ENCODE measurements at places on chromosomes 7 and 10.

DNA sequence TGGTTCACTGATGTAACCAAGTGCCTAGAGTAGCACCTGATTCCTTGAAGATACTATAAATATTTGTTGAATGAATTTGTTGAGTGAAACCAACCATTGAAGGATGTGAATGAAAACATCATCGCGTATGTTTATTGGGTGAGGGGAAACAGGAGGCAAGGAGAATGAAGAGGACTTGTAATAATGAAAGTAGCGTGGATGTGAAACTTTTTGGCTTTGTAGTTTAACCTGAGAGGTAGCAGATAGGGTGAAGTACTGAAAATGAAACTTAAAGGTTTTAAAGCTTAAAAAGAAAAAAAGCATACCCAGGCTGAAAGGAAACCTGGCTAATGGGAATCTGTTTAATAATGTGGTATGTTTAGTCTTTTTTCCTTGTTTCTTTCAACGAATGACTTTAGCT is 5.2 kb downstream of the CCNY start:
- no peak for DNase-seq

DNA sequence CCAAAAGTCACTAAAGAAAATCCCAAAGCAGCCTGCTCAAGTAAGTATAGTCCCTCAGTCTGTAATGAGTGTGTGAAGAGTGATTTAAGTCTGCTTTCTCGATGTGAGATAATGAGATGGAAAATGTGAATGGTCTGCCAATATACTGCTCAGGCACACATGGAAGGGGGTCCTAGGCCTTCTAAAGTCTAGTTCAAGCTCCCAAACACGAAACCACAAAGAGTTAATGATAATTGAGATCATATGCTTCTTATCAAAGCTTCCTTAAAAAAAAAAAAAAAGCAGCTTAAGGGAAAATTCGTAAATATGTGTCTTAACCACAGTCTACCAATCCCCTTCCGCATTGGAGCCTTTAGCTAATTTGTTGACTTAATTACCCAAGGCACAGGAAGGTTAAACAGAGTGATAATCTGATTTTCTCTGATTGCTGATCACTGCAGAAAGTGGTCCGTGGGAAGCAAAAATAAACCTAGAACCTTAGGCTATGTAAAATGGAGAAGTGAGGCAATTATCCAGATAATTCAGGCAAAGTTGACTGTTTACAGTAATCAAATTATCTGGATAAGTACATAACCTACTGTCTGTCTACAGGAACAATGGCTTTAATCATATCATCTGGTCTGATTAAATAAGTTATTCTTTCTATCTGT is 172.9 kb downstream of the MBL2 start:
- DNase-seq, result no peak

GRCh38 chr10:79905322-79906314 is 43.3 kb downstream of the SFTPD start:
- DNase-seq, result peak; percentile 20

DNA sequence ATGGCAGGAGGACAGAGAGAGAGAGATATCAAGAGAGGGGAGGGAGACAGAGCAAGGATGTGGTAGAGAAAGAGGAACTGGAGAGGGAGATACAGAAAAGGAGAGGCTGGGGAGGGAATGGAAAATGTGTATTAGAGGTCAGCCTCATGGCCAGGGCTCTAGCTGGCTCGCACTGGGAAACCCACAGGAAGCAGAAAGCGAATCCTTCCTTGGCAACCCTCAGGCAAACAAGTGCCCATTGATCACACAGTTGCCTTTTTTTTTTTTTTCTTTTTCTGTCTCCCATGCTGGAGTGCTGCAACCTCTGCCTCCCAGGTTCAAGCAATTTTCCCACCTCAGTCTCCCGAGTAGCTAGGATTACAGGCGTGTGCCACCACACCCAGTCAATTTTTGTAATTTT is 391.2 kb downstream of the TYW1 start:
- no peak for DNase-seq

DNA sequence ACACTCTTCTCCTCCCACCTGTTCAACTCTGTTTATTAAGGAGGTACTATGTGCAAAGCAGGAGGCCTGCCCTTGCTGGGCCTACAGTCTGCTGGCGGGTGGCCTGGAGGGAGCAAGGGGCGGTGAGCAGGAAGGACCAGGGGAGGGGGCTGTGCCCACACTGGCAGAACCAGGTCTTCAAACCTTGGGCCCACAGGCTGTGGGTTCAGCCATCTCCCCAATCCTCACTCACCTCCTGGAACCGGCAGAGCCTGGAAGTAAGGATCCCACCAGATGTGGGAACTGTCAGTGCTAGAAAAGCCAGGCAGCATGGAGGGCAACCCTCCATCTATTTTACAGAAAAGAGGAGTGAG is 50.8 kb downstream of the CAMK2B start:
- DNase-seq, result no peak

DNA sequence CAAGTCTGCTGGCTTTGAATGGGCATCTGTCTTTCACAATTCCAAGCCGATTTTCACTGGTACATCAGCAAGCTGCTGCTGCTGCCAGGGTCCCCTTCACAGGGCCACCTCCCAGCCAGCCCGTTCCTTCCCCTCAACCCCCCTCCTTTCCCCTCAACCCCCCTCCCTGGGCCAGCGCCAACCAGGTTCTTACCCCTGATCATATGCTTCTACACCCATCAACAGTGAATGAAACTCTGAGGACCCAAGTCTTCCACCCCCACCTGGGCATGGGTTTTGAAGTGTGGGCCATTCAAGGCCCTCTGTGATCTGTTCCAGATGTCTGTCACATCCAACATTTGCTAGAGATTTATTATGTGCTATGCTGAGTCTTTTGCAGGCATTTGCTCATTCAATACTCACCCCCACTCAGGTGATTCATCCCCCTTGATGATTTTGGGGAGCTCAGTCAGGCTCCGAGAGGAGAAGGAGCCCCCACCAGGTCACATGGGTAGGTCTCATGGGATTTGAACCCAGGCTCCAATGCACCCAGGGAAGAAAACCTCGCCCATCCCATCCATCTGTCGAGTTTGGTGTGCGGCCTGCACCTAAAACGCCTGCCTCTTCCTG is 52.7 kb upstream of the FOXK1 start:
- DNase-seq, result no peak

DNA sequence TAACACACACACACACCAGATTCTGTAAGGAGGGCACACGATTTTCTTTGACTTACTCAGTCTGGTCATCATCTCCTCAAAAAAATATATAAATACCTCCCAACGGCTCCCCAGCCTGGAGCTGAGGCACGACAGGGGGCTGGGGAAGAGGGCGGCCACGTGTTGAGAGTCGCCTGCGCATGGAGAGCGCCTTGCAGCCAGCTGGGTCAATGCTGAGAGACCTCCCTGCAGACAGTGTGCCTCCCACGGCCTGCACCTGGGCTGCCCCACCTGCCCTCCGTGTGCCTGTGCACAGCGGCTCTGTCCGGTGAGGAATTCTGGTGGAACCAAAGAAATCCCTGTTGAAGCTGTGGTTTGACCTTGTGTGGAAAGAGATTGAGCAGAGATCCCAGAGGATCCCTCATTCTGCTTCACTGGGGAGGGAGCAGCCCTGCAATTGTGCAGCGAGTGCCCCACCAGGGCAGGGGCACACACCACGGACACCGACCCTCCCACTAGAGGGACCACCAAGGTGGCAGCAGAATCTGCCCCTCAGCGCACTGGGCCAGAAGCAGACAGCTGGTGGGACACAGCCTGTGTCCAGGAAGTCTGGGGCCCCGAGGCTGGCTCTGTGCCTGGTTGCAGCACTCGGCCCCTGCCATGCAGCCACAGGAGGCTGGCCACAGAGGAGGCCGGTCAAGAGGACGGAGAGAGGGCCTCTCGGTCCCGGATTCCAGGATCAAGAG is 150.5 kb upstream of the PPP2R2D start:
- no peak for DNase-seq

GRCh38 chr7:108257954-108258353 is 127.8 kb upstream of the LAMB4 start:
- DNase-seq, result no peak

DNA sequence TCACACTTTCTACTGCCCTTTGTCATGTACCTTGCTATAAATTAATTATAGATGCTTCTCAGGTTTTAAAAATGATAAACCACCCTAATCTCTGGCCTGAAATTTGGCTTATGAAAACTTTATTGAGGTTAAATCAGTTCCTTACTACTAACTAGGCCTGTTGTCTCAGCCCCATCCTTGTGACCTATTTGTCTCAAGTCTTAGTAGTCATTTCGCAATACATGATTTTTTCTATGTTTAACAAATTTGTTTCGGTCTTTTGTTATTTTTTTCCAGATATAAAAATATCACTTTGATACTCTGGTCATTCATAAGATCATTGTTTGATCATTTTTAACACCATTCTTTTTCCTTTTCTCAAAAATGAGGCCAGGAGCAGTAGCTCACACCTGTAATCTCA is 411.6 kb downstream of the GFRA1 start:
- DNase-seq, result no peak

DNA sequence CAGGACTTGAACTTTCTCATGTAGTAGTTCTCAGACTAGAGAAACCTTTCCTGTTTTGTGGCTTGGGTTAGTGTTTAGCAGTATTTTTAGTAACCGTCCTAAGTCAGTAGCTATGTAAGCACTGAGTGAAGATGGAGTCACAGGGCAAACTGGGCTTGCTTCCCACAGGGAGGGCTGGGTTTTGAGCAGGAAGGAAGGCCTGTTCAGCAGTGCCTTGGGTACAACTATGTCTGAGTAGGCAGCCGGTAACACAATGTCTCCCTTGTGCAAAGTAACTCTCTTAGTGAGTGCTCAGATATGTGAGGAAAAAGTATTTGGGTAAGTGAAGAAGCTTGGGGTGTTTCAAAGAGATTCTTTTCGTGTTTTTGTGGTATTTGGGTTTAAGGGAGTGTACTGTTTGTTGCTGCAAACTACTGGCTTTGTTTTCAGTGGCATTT is 96.4 kb downstream of the CCSER2 start:
- peak; percentile 98 for DNase-seq

DNA sequence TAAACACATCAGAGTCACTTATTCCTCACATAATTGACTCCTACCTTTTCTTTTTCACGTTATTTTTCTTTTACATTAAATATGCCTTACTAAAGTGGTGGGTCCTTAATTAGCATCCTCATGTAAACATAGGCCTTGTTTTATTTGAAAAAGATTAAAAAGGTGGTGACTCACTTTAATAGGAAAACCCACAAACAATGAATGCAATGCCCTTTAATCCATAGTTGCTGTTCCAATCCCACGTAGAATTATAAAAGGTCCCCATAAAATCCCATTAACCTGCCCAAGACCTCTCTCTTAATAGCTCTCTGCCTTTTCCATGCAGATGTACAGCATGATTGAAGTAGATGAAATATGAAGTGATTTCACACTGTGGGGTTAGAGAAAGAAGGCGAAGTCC is 32.2 kb downstream of the SLC16A12 start:
- no peak for DNase-seq

- DNase-seq, result no peak
Measured at GRCh38 chr10:132632091-132632561, 94.5 kb downstream of the INPP5A start.

DNA sequence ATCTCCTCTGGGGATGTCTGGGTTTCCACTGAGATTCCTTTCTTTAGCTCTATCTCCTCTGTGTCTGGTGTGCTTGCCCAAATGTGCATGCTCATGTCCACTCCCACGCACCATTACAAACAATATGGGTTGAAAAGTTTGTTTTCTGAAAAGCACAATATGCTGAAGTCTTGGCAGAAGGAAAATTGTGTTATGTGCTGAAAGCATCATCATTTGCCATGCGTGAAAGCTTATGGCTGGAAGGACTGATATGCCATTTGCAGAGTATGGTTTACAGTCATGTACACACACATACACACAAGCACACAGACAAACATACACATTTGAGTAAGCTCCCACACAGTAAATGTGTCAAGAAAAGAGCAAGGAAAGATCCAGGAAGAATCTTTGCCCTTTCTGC is 231.6 kb downstream of the SORCS3 start:
- no peak for DNase-seq

DNA sequence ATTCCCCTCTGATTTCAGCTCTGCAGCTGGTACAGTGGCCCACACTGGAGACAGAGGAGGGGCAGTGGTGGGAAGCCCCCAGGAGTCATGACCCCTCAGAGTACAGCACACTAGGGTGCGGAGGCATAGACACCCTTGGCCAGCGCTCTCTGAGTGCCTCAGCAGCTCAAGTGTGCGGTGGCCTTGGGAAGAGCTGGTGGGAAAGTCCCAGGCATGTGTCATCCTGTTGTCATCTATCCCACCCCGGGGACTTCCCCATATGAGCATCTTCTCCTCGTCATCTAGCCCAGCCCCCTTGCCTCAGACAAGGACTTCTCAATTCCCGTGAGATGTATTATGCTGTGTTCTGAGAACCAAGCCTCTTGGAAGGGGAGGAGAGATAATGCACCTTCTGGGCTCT is 15.6 kb upstream of the PPIF start:
- DNase-seq, result peak; percentile 78

GRCh38 chr7:27600247-27600646 is 62.4 kb downstream of the HIBADH start:
- DNase-seq, result no peak

GRCh38 chr7:149714910-149715471 is 58.4 kb downstream of the ZNF467 start:
- no peak for DNase-seq

GRCh38 chr7:47636433-47637175 is 54.7 kb upstream of the TNS3 start:
- DNase-seq, result no peak

DNA sequence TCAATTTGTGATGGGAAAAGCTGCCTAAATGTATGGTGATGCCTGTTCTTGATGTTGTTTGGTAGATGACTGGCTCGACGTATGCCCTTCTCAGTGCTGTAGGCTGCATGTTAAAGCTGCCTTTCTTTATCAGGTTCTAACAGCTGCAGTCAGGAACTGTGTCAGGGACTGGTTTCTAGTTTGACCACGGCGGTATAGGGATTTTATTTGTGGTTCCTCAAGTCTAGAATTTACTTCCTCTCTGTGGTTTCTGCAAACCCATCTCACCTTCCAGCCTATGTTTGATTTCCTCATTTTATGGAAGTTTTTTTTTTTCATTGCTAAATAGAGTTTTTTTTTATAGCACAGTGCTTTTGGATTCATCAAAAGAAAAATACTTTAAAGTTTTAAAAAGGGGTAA is 26.5 kb downstream of the LMTK2 start:
- DNase-seq, result peak; percentile 14

- peak; percentile 90 for DNase-seq
Measured at GRCh38 chr7:116354171-116354545, 143.8 kb downstream of the TES start.

DNA sequence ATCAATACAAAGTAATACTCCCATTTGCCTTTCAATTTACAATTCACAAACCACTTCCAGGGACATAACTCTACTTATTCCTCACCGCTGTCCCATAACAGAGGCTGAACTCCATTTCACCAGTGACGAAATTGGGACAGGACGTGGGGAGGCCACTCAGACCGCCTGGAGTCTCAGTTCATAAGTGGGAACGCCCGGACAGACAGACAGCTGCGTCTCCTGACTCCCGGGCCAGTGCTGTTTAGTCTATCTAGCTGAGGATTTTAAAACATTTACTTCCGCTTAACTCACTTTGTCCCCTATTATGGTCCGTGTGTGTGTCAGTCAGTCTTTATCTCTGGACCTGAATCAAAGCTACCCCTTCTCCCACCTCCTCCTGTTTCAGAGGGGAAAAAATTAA is 67.4 kb upstream of the ZNF438 start:
- no peak for DNase-seq

GRCh38 chr7:106176414-106177299 is 64.5 kb upstream of the SYPL1 start:
- DNase-seq, result peak; percentile 25
